ENCODE measurements at places on chromosomes 13 and 19. TPM values are rescaled to one million over a fixed set of nuclear protein-coding genes. Genes with fewer than 3 reads are reported as not detected.

DNA sequence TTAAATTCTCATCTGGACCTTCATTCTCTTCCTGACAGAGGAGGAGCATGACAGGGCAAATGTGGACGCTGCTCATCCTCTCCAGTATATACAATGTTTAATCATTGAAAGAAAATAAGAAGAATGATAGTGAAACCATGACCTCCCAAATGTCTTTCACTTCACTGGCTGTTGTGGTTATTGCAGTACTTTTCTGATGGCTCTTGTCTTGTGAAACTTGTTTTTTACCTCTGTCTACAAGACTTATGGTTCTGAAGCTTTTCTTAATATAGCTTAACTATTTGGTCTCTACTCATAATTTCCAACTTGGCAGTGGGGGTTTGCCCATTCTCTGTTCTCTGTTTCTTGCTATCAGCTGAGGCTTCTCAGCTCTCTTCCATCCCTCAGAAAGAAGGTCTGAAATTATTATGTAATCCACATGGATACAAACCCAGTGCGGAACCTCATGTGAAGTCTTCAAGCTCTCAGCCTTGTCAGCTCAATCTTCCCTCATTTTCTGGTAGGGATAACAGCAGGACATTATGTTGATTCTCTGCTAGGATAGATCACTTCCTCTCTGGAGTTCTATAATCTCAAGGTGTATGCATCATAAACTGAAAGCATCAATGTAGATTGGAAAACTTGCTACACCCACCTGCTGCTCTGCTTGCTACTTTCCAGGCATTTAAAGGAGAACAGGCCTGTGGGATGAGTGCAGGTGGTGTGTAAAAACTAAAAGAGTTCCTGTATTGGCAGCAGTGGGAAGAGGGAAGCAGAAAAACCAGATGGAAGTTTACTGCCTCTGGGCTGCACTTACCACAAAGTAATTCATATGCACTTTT, 250.3 kb upstream of the HTR2A start:
- no peak for DNase-seq
- no peaks in the 10 kb centered on the region for H3K36me3 ChIP-seq
- no peaks in the 10 kb centered on the region for H3K4me1 ChIP-seq
- H3K27ac ChIP-seq = no peak overlapping the region
- no peak overlapping the region for H3K4me3 ChIP-seq

GRCh38 chr19:45322311-45322710, 364 bp downstream of the CKM start:
- DNase-seq = no peak
- H3K27ac ChIP-seq = no peak overlapping the region
- no peak overlapping the region for H3K4me3 ChIP-seq
- peaks cover 12% of the 10 kb centered on the region for H3K4me1 ChIP-seq

DNA sequence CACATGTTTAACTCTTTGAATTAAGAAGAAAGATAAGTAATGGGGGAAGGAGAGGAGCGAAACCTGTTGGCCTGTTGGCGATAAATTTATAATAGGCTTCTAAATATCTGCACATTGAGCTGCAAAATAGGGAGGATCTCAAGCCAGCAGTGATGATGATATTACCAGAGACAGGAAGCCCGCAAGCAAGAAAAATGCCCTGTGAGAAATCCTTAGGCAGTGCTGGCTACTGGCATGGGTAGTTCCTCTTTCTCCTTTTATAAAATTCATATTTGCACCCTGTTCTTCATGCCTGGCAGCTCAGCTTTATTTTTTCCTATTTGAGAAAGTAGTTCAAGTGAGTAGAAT, 858 bp upstream of the USP12 start:
- no peak for DNase-seq
- H3K27me3 ChIP-seq = no peaks in the 10 kb centered on the region
- peaks cover 21% of the 10 kb centered on the region for H3K4me1 ChIP-seq
- H3K27ac ChIP-seq = peak overlapping the region; percentile 89
- peak overlapping the region; percentile 65 for H3K4me3 ChIP-seq

DNA sequence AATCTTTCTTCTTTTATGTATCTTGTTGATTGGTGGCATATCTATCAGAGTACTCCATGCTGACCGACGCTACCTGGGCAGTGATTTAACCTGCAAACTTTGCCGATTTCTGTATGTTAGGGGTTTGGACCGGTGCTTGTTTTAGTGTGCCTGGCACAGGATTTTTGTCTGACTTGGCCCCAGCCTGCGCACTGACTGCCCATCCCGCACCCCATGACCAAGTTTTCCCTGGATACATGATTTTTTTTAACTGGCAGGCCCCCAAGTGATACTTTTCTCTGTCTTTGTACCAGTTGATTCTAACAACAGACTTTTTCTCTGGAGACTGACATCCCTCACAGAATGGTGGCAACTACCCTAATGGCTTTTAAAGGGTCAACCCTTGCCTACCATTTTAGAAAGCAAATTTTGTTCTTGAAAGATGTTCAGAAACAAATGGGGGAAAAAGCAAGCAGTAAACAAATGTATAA, 69.0 kb upstream of the C1QTNF9B start:
- no peaks in the 10 kb centered on the region for H3K36me3 ChIP-seq
- no peak overlapping the region for H3K4me3 ChIP-seq
- no peaks in the 10 kb centered on the region for H3K27me3 ChIP-seq
- H3K4me1 ChIP-seq = no peaks in the 10 kb centered on the region
- DNase-seq = no peak
- peak overlapping the region; percentile 73 for H3K27ac ChIP-seq

DNA sequence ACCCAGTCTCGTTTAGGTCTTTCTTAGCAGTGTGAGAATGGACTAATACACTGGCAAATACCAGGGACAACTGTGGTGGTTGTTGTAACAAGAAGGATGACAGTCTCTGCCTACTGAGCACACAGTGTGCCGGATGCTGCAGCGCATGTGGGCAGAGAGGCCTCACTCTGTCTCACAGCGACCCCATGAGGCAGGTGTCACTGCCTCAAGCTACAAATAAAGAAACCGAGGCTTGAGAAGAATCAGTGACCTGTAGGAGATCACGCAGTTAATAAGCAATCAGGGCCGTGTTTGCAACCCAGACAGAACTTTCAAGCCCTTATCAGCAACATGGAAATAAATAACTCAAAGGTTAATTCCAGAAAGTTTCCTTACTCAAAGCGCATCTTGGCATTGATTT, 40.5 kb upstream of the GAS6 start:
- H3K4me1 ChIP-seq = peaks cover 14% of the 10 kb centered on the region
- H3K27me3 ChIP-seq = no peaks in the 10 kb centered on the region
- H3K4me3 ChIP-seq = no peak overlapping the region
- no peaks in the 10 kb centered on the region for H3K36me3 ChIP-seq

- H3K4me3 ChIP-seq = no peak overlapping the region
- H3K27me3 ChIP-seq = no peaks in the 10 kb centered on the region
- no peaks in the 10 kb centered on the region for H3K36me3 ChIP-seq
- no peak overlapping the region for H3K27ac ChIP-seq
These were observed 361.6 kb upstream of the PCDH20 start for GRCh38 chr13:61777271-61777670.

- H3K4me1 ChIP-seq = no peaks in the 10 kb centered on the region
- DNase-seq = peak; percentile 82
- H3K4me3 ChIP-seq = no peak overlapping the region
- peaks cover 15% of the 10 kb centered on the region for H3K27me3 ChIP-seq
- H3K27ac ChIP-seq = no peak overlapping the region
- no peaks in the 10 kb centered on the region for H3K36me3 ChIP-seq
These were observed 121.6 kb upstream of the FRY start for GRCh38 chr13:31909864-31910551.

- no peak overlapping the region for H3K27ac ChIP-seq
- H3K4me3 ChIP-seq = no peak overlapping the region
- DNase-seq = no peak
- no peaks in the 10 kb centered on the region for H3K4me1 ChIP-seq
- H3K27me3 ChIP-seq = no peaks in the 10 kb centered on the region
These were observed 51.6 kb downstream of the KLF2 start for GRCh38 chr19:16376241-16376640.

- H3K27ac ChIP-seq = no peak overlapping the region
- H3K36me3 ChIP-seq = no peaks in the 10 kb centered on the region
- no peak overlapping the region for H3K4me3 ChIP-seq
- DNase-seq = no peak
- H3K27me3 ChIP-seq = no peaks in the 10 kb centered on the region
These were observed 164.8 kb upstream of the KL start for GRCh38 chr13:32851083-32852069.

GRCh38 chr13:25494698-25495411, 123.1 kb downstream of the ATP8A2 start:
- DNase-seq = no peak
- H3K4me1 ChIP-seq = no peaks in the 10 kb centered on the region
- no peaks in the 10 kb centered on the region for H3K36me3 ChIP-seq
- no peak overlapping the region for H3K27ac ChIP-seq
- no peak overlapping the region for H3K4me3 ChIP-seq

- no peak overlapping the region for H3K4me3 ChIP-seq
- no peaks in the 10 kb centered on the region for H3K27me3 ChIP-seq
- peak; percentile 67 for DNase-seq
- H3K27ac ChIP-seq = no peak overlapping the region
- no peaks in the 10 kb centered on the region for H3K4me1 ChIP-seq
- H3K36me3 ChIP-seq = no peaks in the 10 kb centered on the region
These were observed 564.1 kb downstream of the PCDH9 start for GRCh38 chr13:66665991-66666390.

Gene DNAAF3
- 3.8 TPM for polyA plus RNA-seq

Gene DACT3
- polyA plus RNA-seq = 18.4 TPM

Gene CDX2
- 60.6 TPM for polyA plus RNA-seq

Gene LHB
- polyA plus RNA-seq = not detected

All from hepatocyte (in vitro differentiated cells).